ENCODE measurements at places on chromosomes 1 and 21.

DNA sequence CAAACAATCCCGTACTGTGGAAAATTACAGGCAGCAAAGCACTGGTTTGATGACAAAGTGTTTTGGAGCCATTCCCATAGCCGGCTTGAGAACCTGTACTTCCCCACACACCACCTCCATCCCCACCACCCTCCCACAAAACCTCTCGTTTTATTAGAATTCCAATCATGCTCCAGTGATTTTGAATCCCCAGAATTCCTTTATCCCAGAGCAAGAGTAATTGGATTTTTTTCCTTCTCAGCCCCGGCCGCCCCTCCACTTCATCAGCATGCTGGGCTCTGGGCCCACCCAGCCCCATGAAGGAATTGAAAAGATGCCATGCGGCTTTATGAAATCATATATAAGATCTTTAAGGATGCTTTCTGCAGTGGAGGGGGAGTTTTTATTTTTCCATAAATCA lies 136.6 kb downstream of the OMA1 start:
- peak; percentile 87 for DNase-seq

DNA sequence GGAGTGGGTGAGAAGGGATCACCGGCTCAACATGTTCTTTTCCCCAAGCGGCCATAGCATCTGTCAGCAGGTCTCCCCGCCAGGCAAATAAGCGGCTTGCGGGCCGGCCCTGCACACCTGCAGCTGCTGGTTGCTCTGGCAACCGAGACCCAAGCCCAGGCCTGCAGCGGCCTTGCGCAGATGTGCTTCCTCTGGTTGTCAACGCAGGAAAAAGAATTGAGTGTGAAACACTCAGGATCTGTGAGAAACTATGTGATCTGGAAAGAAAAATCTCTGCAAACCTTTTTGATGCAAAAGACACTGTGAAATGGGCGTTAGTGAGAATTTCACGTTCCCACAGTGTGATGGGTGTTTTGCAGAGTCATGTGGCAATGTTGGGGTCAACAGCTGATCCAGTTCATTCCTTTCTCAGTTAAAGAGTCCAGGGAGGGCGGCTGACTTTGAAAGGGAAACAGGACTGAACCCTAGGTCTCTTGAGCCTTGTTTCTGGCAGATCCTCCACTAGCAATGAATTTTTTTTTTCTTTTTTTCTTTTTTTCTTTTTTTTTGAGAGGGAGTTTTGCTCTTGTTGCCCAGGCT lies 28.4 kb downstream of the TOMM20 start:
- DNase-seq, result no peak

GRCh38 chr1:202639500-202639899 lies 70.8 kb downstream of the SYT2 start:
- DNase-seq, result peak; percentile 92

DNA sequence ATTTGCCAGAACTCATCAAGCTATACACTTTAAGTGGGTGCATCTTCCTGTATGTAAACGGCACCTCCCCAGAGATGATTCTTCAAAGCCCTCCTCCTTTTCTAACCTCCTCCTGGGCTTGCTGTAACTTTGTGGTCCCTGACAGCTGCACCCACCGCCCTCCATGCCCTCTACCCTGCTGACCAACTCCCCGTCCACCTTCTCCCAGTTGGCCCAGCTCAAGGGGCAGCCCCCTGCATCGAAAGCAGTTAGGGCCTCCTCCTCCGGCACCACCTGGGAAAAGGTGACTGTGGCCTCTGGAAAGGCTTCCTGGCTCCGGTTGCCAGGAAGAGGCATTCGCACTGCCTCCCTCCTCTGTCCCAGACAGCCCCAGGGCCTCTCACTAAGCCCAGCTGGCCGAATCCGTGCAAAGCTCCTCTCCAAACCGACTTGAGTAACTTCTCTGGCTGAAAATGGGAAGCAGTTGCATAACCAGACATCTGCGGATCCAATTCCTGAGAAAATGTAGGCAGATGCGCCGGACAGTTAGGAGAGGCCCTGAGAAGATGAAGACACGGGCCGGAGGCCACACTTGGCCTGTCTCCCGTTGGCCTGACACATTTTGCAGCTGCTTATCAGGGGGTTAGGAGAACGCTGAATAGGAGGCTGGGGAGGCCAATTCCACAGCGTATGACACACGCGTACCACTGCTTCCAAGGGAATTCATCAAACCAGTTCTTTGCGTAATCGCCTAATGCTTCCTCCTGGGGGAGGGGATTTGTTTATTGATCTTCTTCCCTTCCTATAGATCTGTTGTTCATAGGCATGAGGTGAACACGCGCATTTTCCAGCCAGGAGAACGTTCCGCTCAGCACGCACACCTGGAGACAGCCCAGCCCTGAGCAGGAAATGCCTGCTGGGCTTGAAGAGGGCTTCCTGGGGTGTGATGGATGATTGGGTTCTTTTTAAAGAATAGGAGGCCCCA lies 48.7 kb upstream of the COL6A2 start:
- DNase-seq, result peak; percentile 100

GRCh38 chr1:83626603-83627002 lies 372.3 kb downstream of the TTLL7 start:
- DNase-seq, result no peak

DNA sequence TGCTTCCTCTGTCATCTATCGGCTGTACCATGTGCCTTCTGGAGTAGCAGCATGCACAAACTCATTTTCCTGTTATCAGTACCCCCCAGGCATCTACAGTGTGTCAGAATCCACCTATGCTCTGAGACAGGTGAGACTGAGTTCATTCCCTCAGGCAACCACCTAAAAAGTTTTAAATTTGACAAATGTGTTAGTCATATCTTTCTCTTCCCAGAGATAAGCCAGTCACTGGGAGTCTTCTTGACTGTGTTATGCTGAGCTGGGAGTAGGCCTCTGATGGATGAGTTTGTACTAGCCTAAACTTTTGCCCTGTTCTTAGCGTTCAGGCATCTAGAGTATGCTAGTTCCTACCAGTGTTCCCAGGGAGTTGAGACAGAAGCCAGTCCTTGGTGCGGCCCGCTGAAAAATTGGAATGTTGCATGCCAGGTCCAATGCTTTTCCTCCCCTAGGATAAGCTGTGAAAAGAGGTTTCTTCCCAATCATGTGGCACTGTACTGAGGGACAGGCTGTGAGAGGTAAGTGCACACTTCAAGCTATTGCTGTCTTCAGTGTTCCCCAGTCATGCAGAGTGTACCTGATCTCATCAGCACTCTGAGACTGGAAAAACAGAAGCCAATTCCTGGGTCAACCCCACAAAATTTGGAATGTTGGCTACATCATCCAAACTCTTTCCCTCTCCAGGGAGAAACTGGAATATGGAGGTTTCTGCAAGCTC lies 1202.3 kb downstream of the NCAM2 start:
- no peak for DNase-seq

- no peak for DNase-seq
These were observed 20.1 kb downstream of the SIM2 start for GRCh38 chr21:36718951-36719501.

DNA sequence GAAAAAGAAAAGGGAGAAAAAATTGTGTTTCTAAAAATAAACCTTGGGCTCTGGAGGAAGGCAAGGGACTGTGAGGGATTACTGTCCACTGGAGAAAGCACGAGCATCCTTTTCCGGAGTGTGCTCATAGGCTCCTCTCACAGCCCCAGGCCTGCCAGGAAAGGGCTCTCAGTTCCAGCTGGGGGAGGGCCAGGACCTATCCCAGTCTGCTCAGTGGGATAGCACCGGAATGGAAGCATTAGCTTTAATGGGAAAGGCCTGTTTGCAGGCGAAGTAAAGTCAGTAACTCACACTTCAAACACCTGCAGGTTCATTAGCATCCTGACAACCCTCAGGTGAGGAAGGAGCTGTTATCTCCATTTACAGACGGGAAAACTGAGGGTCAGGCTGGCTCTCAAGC lies 113.9 kb upstream of the USP24 start:
- DNase-seq, result no peak

GRCh38 chr1:6867729-6868659 lies 82.7 kb downstream of the CAMTA1 start:
- DNase-seq, result peak; percentile 30

DNA sequence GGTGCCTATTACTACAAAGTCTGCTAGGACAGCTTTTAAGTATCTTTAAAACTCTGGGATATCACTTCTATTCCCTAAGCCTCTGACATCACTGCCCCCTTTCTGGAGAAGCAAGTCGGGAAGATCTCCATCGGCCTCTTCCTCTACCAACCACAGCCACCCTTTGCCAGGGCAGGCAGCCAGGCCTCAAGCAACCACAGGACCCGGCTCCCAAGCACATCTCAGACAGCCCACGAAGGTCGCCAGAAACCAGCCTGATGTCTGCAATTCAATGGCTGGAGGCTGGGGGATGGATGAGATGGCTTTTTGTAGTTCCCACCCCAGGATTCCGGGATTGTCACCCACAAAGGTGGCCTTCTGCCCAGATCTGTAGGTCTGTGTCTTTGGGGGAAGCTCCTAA lies 70.7 kb downstream of the LGR6 start:
- DNase-seq, result no peak

Data from EL (cell line).